ENCODE measurements at places on chromosomes 12 and 14.

DNA sequence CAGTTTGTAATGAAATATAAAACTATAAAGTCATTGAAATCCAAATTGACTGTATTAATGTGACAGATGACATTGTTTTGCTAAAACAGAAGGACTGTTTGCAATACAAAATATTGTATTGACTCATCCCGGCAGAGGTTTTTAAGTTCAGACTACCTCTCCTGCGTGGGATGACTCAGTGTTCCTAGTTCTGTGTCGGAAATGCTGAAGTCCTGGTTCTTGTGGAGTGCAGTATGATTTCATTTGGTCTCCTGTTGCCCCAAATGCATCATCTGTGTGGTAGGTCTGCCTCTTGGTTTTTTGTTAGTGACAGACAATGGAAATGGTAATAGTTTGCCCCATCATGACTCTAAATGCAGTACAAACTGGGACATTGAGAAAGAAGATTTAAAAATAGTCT is 27.8 kb downstream of the PELI2 start:
- DNase-seq: no peak

GRCh38 chr12:91404441-91404840 is 221.8 kb upstream of the DCN start:
- DNase-seq: no peak

DNA sequence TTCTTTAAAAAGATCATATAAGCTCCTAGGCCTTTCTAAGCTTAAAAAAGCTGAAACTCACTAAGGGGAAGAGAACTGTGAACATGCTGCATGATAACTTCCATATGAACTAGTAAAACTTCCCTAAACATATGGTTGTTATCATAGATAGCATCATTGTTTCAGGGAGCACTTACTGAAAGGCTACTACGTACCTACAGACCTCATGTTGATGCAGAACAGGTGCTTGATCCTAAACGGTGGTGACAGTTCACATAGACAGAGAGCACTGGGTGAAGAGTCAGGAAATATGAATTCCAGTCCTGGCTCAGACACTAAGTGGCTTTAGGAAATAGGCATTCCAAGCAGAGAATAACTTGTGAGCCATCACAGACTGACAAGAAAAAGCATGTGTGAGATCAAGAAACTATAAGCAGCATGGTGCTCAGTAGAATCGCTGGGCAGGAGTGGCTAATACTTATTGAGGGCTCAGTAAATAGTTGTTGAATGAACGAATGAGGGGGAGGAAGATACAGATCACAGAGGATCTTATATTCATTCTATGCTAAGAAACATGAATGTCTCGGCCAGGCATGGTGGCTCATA is 78.4 kb upstream of the NUDT4 start:
- DNase-seq: no peak

DNA sequence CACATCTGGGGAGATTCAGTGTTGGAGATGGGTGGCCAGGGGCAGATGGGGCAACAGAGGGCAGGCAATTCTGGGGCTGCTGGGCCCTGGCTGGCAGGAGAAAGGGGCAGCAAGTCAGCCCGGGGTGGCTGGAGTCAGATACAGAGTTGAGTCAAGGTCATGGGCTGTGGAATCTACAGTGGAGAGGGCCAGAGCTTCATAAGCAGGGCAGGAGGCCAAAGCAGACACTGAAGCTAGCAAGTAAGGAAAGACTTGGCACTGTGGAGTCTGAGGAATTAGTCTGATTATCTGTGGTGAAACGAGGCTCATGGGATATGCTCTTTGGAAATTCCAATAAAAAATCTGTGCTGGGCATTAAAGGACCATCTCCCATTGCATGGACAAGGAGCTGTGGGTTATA is 95.5 kb downstream of the TMX1 start:
- DNase-seq: no peak

- DNase-seq: peak; percentile 94
Measured at GRCh38 chr12:65169320-65170208, at the start of gene LEMD3. Gene LEMD3 (plus strand): TSS chr12:65169583. CDS start chr12:65169597, 14 bp downstream.

- DNase-seq: no peak
Measured at GRCh38 chr12:74820324-74820723, 282.7 kb downstream of the ATXN7L3B start.

GRCh38 chr14:21734457-21735074 is 60.9 kb upstream of the OR4E1 start:
- peak; percentile 7 for DNase-seq

- peak; percentile 46 for DNase-seq
Measured at GRCh38 chr14:58638231-58639197, 752 bp downstream of the DACT1 start.

GRCh38 chr12:96425321-96425720 is 25.1 kb upstream of the CDK17 start:
- DNase-seq: peak; percentile 56

GRCh38 chr14:50344116-50344775 is 32.1 kb downstream of the DMAC2L start:
- DNase-seq: no peak

- DNase-seq: no peak
Measured at GRCh38 chr14:64705381-64706118, 1.3 kb downstream of the PLEKHG3 start.

DNA sequence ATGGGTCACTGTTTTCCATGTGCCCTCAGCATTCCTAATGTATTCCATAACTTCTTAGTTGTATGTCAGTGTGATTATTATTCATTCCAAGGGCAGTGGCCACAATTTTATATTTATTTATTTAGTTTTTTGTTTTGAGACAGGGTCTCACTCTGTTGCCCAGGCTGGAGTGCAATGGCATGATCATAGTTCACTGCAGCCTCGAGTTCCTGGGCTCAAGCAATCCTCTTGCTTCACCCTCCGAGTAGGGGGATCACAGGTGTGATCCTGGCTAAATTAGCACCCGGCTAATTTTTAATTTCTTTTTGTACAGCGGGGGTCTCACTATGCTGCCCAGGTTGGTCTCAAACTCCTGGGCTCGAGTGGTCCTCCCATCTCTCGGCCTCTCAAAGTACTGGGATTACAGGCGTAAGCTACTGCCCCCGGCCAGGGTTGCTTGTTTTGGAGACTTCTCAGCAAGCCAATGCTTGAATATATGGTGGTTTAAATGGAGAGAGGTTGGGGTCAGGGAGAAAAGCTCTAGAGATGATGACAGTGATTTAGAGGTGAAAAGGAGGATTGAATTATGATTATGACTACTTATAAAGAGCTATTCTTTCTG is 7.6 kb downstream of the GPRC5A start:
- no peak for DNase-seq

DNA sequence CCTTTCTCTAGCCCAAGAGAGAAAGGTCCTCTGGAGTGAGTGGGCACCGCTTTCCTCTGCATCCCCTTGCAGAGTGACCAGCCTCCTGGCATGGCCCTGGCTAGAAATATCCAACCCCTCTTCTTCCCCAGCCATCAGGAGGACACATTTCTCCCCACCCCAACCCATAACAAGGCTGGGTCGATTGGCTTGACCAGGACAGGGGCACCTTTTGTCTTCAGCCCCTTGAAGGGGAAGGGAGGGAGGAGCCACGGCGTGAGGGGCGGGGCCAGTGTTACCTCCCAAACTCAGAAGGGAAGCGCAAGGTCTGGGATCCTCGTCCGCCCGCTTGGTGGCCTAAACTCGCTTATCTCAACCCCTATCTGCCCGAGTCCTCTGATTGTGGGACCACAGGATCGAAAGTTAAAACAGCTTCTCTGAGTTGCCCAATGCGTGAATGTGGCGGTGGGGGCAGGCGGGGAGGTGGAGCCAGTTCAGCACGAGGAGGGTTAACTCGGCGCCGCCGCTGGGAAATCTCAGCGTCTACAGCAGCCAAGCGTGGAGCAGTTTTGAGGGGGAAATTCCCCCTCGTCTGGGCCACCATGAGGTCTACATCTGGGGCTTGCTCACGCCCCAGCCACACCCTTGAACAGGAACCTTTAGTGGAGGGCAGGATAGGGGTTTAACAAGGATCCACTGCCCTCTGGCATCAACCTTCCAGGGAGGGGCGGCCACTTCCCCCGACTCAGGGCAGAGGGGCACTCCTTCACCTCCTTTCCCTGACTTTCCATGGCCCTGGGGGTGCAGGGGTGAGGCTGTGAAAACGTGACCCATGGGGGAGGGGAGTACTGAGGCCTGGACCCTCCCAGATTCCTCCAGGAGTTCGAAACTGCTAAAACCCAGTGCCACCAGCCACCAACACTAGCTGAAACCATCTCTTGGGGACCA is 795 bp downstream of the STAT6 start:
- DNase-seq: no peak

DNA sequence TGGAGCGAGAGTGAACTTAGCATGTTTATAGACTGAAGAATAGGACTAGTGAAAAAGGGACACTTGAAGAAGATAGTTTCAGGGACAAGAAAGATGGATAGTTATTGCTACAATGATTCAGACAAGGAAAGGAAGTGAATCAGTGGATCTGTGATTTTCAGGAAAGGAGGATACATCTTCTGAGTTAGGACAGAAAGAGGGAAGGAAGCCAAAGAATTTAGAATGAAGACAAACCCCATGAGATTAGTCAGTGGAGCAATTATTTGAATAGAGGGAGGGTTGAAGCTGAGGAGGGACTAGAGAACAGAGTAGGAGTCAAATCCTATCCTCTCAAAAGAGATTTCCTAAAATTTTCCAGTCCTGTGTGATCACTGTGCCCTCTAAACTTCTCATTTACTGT is 282.7 kb downstream of the AKAP6 start:
- peak; percentile 41 for DNase-seq

DNA sequence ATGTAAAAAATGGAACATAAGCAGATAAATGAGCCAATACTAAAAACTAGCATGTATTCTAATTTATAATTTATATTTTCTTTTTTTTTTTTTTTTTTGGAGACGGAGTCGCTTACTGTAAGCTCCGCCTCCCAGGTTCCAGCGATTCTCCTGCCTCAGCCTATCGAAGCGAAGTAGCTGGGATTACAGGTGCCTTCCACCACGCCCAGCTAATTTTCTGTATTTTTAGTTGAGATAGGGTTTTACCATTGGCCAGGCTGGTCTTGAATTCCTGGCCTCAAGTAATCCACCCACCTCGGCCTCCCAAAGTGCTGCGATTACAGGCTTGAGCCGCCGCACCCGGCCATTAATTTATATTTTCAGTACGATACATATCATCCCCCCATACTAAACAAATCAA is 2.7 kb downstream of the MAPK1IP1L start:
- no peak for DNase-seq

GRCh38 chr14:57046175-57046574 is 222.5 kb downstream of the EXOC5 start:
- no peak for DNase-seq

GRCh38 chr14:87995500-87996290 is 2.7 kb upstream of the GALC start:
- DNase-seq: no peak

DNA sequence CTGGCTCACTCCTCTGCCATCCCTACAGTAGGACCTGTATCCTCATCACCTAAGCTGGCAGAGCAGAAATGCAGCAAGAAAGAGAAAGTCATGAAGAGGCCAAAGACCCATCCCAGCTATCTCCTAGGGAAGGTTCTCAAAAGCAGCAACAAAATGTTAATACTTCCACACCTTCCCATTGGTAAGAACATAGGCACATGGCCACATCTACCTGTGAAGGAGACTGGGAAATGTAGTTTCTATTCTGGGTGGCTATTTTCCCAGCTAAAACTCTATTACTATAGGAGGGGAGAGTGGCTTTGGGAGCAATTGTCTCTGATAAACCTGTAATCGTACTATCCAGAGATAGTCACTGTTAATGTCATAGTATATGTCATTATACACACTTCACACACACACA is 13.7 kb upstream of the EIF2B2 start:
- no peak for DNase-seq

GRCh38 chr12:116390401-116391335 is 113.2 kb upstream of the MED13L start:
- no peak for DNase-seq

GRCh38 chr14:101562659-101563351 is 1.5 kb downstream of the DIO3 start:
- no peak for DNase-seq

DNA sequence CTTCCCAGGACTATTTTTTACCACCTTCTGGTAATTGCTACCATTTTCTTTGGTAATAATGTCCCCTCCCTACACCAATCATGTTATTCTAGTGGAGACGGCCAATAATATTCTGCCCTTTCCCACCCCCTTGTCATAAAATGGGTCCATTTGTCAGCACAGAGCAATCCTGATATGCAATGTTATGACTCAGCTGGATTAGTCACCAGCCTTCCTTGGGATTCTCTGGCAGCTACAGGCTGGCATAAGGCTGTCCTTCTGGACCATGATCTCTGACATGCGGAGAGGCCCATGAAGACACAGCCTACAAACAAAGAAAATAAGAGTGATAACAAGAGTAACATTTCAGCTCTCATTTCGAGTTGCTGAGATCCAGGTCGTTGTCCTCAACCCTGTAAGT is 222.0 kb upstream of the CPNE8 start:
- DNase-seq: no peak

- DNase-seq: no peak
Measured at GRCh38 chr14:34498684-34499412, 36.8 kb upstream of the SPTSSA start.

- peak; percentile 67 for DNase-seq
Measured at GRCh38 chr14:64196814-64197411, 97.3 kb downstream of the ESR2 start.

DNA sequence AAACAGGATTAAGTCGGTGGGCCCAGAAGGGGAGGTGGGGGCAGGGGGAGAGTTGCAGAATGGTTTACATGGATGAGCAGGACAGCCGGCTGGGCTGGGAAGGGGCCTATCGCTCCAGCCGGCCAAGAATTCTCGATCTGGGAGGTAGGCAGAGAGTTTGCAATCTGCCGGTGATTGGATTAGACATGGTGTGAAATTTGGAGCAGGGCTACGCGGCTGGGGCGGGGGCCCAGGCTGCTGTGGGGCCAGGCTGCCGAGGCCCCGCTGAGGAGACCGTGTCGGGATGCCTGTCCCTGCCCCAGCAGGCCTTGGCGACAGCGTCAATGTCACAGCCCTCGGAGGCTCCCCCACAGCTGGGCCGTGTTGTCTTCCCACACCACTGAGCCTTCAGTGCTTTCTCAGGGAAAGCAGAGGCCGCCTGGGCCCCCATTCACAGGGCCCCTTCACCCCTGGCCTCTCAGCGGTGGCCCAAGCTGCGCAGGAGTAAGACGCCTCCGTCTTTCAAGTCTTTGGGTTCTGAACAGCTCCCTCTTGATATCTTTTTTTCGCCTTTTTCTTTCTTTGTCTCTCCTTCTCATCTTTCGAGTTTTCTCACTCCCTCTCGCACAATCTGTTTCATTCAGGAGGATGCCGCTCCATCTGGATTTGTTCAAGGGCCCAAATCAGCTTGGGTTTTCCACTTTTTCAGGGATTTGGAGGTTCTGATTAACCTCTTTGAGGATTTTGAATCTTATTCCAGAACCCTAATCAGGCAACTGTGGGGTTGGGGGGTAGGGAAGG is 117.5 kb upstream of the PARP11 start:
- no peak for DNase-seq

- no peak for DNase-seq
Measured at GRCh38 chr12:57380300-57380699, 50.5 kb downstream of the R3HDM2 start.

DNA sequence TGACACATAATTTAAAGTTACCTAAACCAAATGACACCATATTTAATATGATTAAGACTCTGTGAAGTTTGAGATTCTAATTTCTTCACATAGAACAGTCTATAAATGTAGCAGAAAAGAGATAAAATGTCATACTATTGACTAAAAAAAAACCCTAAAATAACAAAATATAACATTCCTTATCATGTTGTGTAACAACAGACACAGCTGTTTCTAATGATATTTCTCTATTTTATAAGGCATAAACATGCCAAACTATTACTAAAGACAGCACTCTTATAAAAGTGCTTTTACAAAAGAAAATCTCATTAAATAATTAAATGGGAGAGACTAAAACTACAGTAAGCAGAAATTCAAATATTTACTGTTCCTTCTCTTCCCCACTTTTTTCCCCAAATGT is 49.4 kb downstream of the NOVA1 start:
- no peak for DNase-seq
